NCI-H2107 (cell line): ENCODE measurements at places on chromosomes 11 and 22.

DNA sequence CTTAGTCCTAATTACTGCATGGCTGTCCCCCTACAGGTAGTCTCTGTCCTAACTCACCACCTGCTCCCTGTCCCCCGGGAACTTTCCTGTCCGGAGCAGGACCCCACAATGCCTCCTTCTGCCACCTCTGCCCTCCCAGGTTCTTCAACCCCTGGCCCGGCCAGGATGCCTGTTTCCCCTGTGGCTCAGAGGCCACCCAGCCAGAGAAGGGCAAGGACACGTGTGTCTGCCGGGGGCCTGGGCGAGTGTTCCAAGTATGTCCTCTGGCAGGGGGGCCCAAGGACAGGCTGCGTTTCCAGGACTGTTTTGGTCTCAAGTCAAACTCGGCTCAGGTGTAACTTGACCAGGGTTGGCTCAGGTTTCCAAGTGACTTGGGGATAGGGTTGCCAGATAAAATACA, 63.8 kb downstream of the BTG4 start:
- DNase-seq = no peak

- no peak for DNase-seq
Observed at GRCh38 chr11:19698493-19699292, 13.9 kb upstream of the NAV2 start.

DNA sequence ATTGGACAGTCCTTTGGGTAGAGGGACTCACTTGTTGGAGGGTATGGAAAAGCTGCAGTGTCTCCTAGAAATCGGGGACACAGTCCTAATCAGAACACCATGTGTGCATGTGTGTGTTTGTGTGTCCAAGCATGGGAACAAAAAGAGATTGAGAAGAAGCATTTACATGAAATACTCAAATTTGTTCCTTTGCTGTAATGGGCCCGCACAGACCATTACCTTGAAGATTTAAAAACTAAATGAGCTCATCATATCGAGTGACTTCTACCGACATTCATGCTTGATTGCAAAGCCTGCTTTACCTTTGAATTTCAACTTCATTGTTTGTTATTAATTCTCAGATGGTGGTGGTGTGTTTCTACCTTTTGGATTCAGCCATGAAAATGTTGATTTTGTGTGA, 106.9 kb downstream of the ZBTB16 start:
- no peak for DNase-seq

GRCh38 chr11:88619656-88620385, 282.3 kb upstream of the CTSC start:
- DNase-seq = no peak

DNA sequence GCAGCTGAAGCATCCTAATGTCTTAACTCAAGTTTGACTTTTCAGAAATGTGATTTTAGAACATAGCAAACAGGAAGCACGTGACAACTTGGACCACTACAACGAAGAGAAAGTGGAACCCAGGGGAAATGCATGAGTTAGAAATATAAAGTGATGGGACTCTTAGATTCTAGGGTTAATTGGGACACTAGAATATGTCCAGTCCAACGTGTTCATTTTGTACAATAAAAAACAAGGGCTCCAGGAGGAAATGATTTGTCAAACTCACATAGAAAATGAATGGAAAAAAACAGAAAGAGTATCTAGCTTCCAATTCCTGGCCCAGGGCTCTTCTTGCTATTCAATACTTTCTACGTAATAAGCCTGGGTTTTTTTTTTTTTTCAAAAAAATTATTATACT, 30.7 kb downstream of the TIMP3 start:
- no peak for DNase-seq

- no peak for DNase-seq
Observed at GRCh38 chr11:99079576-99079975, 58.8 kb downstream of the CNTN5 start.

DNA sequence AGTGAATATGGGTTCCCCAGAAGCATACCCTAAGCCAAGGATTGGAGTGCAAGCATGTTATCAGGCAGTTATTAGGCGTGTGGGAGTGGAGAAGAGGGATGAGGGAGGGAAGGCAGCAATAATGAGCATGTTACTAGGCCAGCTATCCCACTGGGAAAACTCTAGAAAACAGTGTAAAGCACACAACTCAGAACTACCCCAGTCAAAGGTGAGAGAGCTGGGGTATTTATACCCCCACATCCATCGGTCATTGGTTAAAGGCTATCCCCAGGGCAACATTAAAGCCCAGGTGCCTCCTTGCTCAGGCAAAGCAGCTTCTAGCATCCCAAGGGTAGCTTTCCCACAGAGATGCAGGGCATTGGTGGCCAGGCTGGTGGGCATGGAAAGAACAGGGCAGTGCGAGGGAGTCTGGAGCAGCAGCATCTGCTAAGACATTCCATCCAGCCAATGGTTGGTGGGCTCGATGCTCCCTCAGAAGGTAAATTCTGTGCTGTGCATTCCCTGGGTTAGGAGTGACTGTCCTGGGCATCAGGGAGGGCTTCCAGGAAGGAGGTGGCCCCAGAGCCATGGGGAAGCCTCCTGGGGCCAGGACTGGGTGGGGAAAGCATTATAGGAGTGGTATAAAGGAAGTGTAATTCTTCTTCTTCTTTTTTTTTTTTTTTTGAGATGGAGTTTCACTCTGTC, 21.1 kb upstream of the LRRC10B start:
- no peak for DNase-seq

- no peak for DNase-seq
Observed at GRCh38 chr11:83572581-83573496, 286.7 kb upstream of the CCDC90B start.

DNA sequence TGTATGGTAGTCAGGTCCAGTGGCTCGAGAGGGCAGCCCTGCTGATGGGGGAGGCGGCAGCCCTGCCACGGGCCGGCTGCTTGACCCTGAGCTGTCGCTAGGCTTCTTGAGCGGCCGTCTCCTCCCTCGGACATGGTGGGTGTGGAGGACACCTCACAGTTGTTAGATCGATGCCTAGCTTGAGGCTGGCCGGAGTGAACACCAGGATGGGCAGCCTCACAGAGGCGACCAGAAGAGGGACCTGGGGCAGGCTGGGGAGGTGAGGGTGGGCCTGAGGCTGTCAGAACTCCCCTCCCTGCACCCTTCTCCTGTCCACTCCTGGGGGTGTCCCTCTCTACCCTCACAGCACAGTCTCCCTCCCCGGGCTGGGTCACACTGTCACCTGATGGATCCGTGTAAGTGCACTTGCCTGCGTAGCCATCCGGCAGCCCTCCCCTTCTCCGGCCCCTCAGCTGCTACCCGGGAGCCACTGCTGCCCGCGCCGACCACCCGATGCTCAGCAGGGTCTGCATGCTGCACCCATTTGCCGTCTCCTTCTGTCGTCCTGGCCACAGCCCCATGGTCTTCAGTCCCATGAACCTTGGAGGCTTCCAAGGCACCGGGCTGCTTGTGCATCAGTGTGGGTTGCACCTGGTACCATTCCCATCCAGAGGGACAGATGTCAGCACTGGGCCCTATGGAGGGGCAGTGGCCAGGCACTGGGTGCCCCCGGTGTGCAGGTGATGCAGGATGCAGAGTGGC, 394.1 kb downstream of the TBC1D22A start:
- no peak for DNase-seq

- DNase-seq = no peak
Observed at GRCh38 chr11:32497951-32498350, 62.6 kb upstream of the WT1 start.

DNA sequence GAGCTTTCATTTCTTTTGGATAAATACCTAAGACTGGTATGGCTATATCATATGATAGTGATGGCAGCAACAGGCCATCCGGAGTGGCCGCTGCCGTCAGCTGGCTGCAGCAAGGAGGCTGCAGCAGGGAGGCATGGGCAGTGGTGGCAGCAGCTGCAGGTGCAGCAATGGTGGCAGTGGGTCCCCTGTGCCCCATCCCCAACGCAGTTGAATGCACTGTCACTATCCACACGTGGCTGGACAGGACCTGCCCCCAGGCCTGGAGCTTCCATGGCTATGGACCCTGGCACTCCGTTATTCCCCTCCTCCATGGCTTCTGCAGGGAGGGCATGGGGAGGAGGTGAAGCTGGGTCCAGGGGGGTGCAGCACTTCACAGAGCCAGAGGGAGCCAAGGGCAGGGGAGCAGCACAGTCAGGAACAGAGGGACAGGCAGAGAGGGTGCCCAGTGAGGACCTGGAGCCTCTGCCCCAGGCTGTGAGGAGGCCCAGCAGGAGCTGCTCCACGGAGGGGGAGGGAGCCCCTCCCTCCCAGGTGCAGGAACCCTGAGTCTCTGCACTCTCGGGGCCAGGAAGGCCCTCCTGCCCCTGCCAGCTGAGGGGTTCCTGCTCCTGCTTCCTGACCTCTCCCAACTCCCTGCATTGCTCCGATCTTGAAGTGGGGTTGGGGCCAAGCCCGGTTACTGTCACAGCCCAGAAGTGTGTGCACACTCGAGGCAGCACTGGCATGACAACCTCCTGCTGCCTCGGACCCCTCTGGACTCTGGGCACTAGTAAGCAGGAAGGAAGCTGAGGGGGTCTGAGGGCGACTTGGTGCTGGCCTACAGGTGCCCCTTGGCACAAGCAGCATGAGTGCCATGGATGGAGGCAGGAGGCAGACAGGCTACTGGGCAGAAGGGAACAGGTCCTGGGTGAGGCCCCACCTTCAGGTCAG, 466.3 kb downstream of the GUCY1A2 start:
- DNase-seq = no peak

- DNase-seq = no peak
Observed at GRCh38 chr22:39439170-39439569, 17.6 kb upstream of the MGAT3 start.

DNA sequence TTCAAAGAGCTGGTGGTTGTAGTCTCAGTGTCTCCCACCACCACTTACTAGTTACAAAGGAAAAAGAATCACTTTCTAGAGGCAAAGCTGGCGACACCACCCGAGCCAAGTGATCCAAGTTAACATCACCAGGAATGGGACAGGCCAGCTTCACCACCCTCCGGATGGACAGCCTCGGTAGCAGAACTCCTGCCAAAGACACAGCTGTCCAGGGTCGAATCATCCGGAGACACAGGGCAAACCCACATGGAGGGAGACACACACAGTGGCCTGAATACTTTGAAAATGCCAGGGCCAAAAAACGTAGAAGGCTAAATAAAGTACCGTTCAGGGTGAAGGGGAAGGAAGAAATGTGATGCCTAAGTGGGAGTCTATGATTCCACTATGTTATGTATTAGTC, 33.1 kb downstream of the KCNQ1 start:
- no peak for DNase-seq

GRCh38 chr22:45262931-45263462, 21.8 kb upstream of the UPK3A start:
- no peak for DNase-seq

DNA sequence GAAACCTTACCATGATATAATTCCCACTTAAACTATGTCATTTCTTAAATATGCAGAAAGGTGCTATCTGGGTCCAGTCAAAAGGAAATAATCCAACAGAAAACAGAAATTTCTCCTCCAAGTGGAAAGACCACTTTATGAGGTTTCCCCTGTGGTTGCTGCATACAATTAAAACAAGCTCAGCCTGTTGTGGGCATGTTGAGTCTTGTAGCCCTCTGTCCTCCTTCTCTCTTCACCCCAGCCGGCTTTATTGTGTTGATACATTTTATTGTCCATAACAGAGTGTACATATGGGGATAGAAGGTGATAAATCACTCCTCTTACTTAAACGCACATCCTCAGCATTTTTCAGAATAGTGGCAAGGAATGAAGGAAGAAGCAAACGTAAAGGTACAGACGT, 126.0 kb upstream of the MTNR1B start:
- DNase-seq = no peak

DNA sequence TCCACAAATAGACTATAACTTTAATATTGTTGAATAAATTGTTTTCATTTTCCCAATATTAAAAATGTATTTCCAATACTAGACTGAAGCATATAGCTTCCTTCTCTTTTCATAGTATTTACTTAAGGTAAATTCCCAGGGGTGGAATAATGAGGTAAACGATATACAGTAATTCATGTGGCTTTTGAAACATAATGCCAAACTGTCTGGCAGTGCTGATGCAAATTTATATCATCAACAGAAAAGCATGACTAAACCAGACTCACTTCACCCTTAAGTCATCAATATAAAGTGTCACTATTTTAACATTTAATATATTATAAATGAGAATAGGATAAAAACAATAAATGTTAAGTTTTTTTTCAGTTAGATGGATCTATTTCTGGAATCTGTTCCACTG, 13.6 kb downstream of the C2CD3 start:
- peak; percentile 23 for DNase-seq

DNA sequence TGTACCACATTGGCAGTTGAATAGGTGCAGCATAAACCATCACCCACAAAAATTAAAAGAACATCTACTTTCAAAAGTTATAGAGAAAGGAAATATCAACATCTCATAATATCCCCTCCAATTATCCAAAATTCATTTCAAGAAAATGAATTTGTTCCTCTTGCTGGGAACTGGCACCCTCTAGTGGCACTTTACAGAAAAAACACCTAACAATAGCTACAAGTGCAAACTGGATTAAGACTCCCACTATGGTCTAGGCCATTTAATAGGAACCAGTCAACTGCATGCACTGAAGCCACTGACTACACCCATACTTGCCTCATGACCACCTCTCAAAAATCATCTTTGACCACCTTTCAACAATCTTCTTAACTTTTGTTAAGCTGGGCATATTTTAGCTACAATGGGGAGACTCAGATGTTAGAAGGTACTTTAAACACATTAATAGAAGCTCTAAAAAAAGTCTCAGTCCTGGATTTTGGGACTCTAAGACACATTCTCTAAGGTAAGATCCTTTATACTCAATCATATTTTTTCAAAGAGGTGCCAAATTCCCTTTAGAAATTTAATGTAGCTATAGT, 17.3 kb downstream of the TRAF6 start:
- no peak for DNase-seq

- no peak for DNase-seq
Observed at GRCh38 chr11:121670805-121671282, 218.1 kb upstream of the SORL1-AS1 start.

GRCh38 chr11:105000797-105001196, 22.2 kb downstream of the CASP5 start:
- DNase-seq = no peak

GRCh38 chr11:32562839-32563599, 20.6 kb upstream of the EIF3M start:
- DNase-seq = no peak

- no peak for DNase-seq
Observed at GRCh38 chr22:45684169-45684568, 12.5 kb downstream of the ATXN10 start.

- DNase-seq = no peak
Observed at GRCh38 chr11:6377902-6378639, 12.2 kb upstream of the SMPD1 start.

- DNase-seq = no peak
Observed at GRCh38 chr11:120400564-120401364, 64.6 kb downstream of the ARHGEF12 start.
